Stimulated activated CD4-positive, alpha-beta T cell treated with anti-CD3 and anti-CD28 coated beads, Interleukin-1b, Interleukin-23, amount 100 ng/mL, for 48 hours (primary cell): ENCODE measurements at places on chromosomes 13 and 19.

DNA sequence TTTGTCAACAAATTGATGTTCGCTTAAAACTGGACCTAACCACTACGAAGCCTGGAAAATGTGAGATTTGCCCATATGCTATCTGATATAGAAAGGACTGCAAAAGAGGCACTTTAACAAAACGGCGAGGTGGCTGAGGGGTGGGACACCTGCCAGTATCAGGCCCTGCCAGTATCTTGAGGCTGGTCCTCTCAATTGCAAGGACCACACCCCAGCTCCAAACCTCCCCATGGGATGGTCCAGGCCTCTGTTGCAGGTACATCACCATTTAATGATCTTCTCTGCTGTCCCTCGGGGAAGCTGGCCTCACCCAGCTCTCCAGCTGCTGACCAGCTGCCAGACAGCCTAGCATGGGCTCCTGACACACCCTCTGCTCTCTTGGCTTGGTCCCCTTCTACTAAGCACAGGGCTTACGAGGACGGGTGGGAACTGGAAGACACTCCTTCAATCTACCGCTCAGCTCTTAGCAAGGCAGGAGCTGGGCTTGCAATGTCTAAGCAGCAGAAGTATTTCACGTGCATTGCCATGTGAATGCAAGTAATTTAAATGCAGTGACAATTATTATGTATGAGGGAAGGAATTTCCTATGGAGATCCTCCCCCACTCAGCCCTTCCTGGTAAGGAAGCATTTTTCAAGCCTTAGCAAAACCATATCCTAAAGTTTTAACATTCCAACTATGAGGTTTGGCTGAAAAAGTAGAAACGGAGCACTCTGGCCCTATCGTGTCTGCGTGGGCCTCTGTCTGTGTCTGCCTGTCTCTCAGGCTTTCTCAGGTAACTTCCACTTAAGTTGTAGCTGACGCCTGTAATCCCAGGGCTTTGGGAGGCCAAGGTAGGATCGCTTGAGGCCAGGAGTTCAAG is 63.9 kb downstream of the LATS2 start:
- DNase-seq, result no peak

GRCh38 chr13:109274188-109274821 is 512.1 kb downstream of the IRS2 start:
- no peak for DNase-seq

DNA sequence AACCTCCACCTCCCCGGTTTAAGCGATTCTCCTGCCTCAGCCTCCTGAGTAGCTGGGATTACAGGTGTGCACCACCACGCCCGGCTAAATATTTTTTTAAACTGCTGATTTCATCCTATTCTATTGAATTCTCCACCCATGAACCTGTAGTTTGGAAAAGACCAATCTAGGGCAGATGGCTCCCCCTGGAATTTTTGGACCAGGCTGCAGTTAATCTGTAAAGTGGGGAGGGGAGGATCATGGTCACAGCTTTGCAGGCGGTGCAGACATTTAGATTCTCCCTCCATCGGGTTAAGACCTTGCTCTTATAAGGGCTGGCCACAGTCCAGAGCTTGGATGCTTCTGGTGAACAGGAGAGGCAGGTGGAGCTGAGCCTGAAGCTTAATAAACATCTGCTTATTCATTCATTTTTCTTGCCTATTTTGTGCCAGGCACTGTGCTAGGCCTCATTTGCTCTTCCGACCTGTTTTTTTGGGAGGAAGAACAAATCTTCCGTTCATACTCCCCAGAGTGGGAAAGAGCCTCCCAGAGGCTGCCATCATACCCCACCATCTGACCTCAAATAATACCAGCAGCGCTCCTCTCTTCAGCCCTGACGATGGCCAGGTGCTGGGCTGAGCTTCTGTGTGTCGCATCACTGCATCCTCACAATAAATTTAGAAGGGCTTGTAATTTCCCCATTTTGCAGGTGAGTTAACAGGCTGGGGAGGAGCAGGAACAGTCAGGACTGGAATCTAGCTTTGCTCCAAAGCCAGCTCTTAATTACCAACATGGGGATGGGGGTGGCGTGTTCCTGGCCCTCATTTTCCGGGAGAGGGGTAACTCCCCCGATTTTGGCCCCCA is 902 bp upstream of the CCDC106 start:
- DNase-seq, result no peak

DNA sequence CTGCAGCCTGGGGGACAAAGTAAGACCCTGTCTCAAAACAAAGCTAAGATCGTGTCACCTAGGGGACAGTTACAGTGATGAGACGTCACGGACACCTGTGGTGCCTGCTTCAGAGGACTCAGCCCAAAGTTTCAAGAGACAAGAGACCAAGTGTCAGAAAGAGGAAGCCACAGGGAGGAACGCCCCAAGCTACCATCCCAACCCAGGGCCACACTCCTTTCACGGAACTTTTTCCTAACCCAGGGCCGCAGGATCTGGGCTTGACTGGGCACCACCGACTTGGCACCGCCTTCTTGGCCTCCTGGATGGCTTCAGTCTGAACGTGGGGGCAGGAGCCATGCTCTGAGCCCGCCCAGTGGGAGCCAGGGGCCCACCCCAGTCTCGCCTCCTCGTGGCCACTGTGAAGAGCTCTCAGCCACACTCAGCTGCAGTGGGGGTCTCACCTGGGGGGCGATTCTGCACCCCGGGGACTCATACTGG is 8.5 kb downstream of the MOB3A start:
- DNase-seq, result no peak

- no peak for DNase-seq
These were observed 412.7 kb downstream of the LMO7 start for GRCh38 chr13:76048675-76049375.

GRCh38 chr19:46975925-46976782 is 43.5 kb upstream of the NPAS1 start:
- no peak for DNase-seq

DNA sequence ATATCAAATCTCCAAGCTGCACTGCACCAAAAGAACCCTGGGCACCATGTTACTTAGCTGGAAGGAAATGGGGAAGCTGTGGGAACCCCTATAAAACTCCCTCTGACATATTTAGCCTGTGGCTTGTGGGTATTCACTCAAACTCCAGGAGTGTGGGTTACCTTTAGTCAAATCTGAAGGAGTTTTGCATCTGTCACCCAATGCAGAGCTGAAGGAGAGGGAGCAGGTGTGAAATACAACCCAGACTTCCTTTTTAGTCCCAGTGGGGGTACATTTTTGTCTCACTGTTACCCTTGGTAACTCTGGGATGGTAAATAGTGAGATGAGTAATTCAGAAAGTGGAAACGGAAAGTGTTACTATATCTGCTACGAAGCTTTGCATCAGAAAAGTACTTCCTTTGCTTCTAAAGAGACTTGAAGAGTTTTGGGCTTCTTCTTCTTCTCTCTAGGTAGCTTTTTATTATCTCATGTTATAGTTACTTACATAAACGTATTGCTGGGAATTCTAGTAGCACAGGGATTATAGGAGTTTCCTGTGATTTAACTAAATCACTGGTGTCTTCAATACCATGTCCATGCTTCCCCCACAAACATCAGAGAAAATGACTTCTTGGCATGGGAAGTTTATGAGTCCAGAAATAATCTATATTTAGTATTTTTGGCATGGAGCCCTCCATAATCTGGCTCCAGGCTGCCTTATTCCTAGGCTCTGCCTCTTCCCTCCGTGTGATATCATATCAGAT is 105.9 kb downstream of the AKAP11 start:
- peak; percentile 51 for DNase-seq

DNA sequence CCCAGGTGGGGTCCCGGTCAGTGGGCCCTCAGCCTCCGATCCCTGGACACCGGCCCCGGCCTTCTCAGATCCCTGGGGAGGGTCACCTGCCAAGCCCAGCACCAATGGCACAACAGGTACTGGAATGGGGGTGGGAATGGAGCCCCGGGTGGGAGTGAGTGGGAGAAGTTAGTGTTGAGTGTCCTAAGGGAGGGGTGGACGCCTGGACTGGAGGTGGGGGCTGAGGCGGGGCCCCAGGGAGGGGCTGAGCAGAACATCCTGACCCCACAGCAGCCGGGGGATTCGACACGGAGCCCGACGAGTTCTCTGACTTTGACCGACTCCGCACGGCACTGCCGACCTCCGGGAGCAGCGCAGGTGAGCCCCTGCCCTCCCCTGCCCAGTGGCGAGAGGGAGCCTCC is 17.7 kb downstream of the EPN1 start:
- DNase-seq, result no peak

DNA sequence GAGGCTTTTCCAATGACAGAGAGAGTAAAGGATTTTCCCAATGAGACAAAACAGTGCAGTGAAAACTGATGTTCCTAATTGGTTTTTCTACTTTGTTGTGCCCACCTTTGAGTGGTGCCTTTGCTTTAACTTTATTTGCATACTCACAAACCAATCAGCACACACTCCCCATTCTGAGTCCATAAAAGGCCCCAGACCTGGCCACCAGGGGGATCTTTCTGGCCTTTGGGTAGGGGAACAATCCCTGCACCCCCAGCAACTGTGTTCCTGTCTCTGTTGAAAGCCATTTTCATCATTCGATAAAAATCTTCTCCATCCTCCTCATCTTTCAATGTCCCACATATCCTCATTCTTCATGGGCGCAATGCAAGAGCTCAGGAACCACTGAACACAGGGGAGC is 252.8 kb downstream of the B3GLCT start:
- no peak for DNase-seq

DNA sequence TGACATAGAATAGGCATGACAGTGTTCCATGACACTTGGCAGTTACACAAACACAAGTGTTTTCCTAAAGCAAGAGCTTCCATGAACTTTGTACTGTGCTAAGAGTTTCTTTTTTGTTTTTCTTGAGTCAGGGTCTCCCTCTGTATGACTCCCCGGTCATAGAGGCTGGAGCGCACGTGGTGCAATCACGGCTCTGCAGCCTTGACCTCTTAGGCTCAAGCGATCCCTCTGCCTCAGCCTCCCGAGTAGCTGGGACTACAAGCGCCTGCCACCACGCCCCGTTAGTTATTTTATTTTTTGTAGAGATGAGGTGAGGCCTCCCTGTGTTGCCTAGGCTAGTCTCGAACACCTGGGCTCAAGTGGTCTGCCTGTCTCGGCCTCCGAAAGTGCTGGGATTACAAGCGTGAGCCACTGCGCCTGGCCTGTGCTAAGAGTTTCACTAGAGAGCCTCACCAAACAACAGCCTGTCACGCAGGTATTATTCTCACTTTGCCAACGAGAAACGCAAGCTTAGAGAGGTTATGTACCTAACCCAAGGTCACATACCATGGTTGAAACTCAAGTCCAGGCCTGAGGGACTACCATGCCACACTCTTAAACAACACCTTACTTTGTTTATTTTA is 355.9 kb downstream of the KLF12 start:
- no peak for DNase-seq

DNA sequence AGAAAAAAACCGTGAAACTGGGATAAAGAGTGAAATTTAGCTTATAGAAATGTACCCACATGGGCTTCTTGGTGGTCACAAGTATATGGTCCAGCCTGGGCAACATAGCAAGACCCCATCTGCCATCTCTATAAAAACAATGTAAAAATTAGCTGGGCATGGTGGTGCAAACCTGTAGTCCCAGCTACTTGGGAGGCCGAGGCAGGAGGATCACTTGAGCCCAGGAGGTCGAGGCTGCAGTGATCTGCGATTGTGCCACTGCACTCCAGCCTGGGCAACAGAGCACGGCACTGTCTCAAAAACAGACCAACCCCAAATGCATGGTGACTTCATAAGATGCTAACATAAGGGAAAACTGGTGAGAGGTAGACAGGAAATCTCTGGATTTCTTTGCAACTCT is 54.4 kb downstream of the GNG7 start:
- DNase-seq, result no peak

DNA sequence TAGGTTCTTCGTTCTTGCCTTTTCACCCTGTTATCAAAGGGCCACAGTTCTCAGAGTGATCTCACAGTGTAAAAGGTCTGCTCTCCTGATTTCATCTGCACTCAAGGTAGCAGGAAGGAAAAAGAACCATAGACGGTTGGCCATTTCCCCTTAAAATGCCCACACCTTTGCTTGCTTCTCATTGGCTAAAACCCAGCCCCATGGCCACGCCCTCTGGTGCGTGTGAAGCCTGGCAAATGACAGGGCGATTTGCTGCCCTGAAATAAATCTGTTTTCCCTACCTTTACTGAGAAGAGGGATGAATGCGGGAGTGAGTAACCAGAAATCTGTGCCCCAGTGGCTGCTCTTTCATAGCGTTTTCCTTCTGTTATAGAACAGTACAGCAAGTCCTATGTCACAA is 269.3 kb downstream of the POU4F1 start:
- no peak for DNase-seq

- peak; percentile 16 for DNase-seq
These were observed 60.5 kb downstream of the ATP7B start for GRCh38 chr13:51950722-51951121.

GRCh38 chr13:21074546-21074945 is 13.2 kb upstream of the LATS2 start:
- no peak for DNase-seq

GRCh38 chr19:53944416-53944815 is 18.3 kb upstream of the CACNG8 start:
- DNase-seq, result no peak

DNA sequence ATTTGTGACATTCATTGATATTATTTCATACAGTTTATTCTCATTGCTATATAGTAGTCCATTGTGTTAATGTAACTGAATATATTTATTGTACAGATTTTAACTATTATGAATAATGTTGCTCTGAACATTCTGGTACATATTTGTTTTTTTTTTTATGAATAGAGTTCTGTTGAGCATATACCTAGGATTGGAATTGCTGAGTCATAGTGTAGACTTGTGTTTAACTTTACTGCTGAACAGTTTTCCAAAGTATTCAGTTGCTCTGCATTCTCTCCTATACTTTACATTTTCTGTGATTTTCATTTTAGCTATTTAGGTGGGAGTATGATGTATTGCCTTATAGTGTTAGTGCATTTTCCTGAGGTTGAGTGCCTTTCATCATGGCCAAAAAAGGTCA is 97.5 kb downstream of the MAB21L1 start:
- no peak for DNase-seq

- DNase-seq, result no peak
These were observed 3.3 kb downstream of the EEF2 start for GRCh38 chr19:3981736-3982681.

GRCh38 chr13:49653478-49653877 is 25.2 kb downstream of the ARL11 start:
- no peak for DNase-seq

DNA sequence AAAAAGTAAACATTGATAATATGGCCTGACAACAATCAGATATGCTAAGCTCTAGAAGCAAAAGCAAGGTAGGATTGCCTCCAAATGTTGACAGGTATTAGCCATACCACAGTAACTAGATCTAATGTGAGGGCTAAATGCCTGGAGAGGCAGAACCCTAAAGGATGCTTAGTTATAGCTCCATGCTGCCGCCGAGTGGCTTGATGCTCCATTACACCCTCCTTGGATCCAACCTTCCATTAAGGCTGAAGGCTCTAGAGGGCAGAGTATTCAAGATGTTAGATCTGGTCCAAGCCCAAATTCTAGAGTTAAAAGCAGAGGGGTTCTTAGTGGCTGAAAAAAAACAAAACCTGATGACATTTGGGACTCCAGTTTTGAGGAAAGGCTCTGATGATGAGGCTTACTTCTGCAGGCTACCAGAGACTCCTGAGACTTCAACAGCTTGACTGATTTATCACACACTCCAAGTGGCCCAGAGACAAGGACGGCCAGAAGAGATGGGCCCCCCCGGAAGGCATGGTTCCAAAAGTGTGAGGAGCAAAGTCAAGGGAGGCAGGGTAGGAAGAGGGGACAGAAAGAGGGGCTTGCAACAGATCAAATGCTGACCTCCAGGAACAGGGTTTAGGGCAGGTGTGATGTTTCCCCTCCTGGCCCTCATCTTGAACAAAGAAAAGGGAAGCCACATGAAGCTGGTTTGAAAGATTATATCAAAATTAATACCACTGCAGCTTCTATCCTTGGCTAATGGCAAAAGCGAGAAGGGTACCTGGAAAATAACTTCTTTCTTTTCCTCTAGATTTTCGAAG is 21.9 kb upstream of the CPB2 start:
- peak; percentile 65 for DNase-seq
